Glutamatergic neuron (in vitro differentiated cells): ENCODE measurements at places on chromosomes 7 and 10. TPM values are rescaled to one million over a fixed set of nuclear protein-coding genes. Genes with fewer than 3 reads are reported as not detected.

GRCh38 chr10:75462865-75463264, 31.4 kb downstream of the LRMDA start:
- H3K27ac ChIP-seq, result no peak overlapping the region
- no peak overlapping the region for H3K4me3 ChIP-seq
- H3K36me3 ChIP-seq, result no peaks in the 10 kb centered on the region
- DNase-seq, result no peak

- no peak overlapping the region for H3K27ac ChIP-seq
- no peaks in the 10 kb centered on the region for H3K27me3 ChIP-seq
- DNase-seq, result no peak
Observed at GRCh38 chr10:24664991-24665390, 58.7 kb downstream of the ARHGAP21 start.

DNA sequence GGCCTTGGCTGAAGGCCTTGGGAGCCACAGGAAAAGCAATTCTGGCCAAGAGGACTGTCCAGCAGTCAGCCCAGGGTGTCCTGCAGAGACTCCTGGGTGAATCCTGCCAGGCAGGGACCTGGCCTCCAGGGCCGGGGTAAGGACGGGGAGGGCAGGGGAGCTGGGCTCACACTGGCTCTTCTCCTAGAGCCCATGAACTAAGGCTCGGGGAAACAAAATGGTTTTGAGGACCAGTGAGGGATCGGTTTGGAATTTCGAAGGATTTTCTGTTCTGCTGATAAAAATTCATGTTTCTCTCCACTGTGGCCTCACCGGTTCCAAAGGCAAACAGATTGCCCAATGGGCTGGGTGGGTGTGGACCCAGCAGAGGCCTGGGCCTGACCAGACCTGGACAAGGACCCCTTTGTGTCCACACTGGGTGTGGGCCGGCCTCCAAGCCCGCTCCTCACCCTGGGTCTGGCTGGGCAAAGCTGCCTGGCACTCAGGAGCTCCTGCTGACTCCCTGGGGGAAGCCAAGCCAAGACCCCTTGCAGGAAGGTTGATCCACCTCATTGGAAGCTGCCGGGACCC, 27.3 kb downstream of the FAM20C start:
- H3K4me3 ChIP-seq, result no peak overlapping the region
- no peaks in the 10 kb centered on the region for H3K36me3 ChIP-seq
- DNase-seq, result no peak
- H3K4me1 ChIP-seq, result peaks cover 25% of the 10 kb centered on the region
- H3K27me3 ChIP-seq, result peaks cover 28% of the 10 kb centered on the region
- no peak overlapping the region for H3K27ac ChIP-seq

DNA sequence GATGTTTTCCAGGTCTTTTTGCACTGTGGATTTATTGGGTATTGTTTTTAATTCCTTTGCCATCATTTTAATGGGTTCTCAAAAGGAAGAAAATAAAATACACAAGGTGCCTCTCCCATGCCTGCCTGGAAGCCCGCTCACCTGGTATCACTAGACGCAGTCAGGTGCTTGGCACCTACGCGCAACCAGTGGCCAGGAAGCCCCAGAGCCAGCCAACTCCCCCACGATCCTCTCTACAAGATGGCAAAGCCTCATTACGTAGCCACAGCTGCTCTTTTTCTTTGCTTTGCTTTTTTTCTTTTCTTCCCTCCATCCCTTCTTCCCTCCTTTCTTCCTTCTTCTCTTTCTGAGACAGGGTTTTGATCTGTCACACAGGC, 34.3 kb downstream of the BAIAP2L1 start:
- no peaks in the 10 kb centered on the region for H3K4me1 ChIP-seq
- no peaks in the 10 kb centered on the region for H3K36me3 ChIP-seq
- H3K27ac ChIP-seq, result no peak overlapping the region
- no peak overlapping the region for H3K4me3 ChIP-seq
- no peak for DNase-seq
- peaks cover 1% of the 10 kb centered on the region for H3K27me3 ChIP-seq

SUGCT gene
- 1.2 TPM for total RNA-seq

CEP41 gene
- total RNA-seq, result 34.7 TPM
